ENCODE measurements at places on chromosomes 4 and X. TPM values are rescaled to one million over a fixed set of nuclear protein-coding genes. Genes with fewer than 3 reads are reported as not detected.

FHDC1 gene
- 0.88 TPM for total RNA-seq

DNA sequence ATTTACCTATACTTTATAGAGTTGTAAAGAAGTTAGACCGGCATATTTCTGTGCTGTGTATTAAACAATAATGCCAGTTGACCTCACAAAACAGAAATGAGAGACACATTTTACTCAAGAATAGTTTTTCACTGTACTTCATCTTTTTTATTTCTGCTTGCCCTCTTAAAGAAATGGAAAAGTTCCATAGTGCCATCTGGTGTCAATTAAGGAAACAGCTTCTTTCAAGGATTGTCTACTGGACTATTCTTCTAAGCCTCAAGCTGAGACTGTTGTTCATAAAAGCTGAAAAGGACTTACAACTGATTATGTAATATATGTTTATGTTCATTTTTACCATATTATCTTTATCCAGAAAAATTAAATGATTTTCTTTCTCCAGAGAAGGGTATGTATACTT, 1523.7 kb downstream of the ARAP2 start:
- no peaks in the 10 kb centered on the region for H3K27me3 ChIP-seq
- no peak overlapping the region for H3K27ac ChIP-seq
- H3K4me3 ChIP-seq: no peak overlapping the region
- no peak for DNase-seq

GRCh38 chrX:25022499-25023325, 6.9 kb upstream of the ARX start:
- H3K4me1 ChIP-seq: no peaks in the 10 kb centered on the region
- no peaks in the 10 kb centered on the region for H3K27me3 ChIP-seq
- no peak for DNase-seq

DNA sequence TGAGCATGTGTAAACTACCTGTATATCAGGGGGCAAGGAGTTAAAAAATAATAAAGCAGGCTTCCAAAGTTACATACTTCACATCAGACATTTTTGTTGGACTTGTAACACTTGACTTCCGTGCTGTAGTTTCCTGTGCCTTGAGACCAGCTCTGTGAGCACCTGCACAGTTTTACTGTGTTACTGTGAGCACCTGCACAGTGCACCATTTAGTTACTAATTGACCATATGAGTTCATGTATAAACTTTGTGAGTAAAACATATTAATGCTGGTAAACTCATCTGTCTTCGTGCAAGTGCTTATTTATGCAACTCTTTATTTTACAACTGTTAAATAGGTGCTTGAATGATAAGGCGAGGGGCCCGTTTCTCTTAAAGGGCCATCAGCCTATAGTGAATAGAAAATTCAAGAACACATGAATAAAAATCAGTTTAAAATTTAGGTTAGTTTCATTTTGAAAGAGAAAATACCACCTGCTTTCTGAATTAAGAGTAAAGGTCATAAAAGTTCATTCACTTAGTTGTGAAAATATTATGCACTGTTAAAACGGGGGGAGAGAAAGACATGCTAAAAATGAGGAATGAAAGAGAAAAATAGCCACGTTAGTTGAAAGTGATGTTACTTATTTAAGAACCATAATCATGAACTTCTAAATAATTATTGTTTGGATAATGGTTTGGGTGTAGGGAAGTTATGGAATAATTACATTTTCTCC, 42.4 kb downstream of the USP9X start:
- no peaks in the 10 kb centered on the region for H3K27me3 ChIP-seq
- no peaks in the 10 kb centered on the region for H3K4me1 ChIP-seq
- no peak for DNase-seq
- H3K4me3 ChIP-seq: no peak overlapping the region

SSX4 gene
- total RNA-seq: not detected

- H3K4me1 ChIP-seq: no peaks in the 10 kb centered on the region
- DNase-seq: peak; percentile 73
- H3K27me3 ChIP-seq: no peaks in the 10 kb centered on the region
Measured at GRCh38 chrX:100410901-100411801, 1.1 kb upstream of the PCDH19 start.

- H3K36me3 ChIP-seq: peaks cover 2% of the 10 kb centered on the region
- H3K27ac ChIP-seq: no peak overlapping the region
- H3K4me1 ChIP-seq: peaks cover 2% of the 10 kb centered on the region
- H3K27me3 ChIP-seq: no peaks in the 10 kb centered on the region
- H3K4me3 ChIP-seq: no peak overlapping the region
Measured at GRCh38 chr4:88465653-88466192, 8.8 kb downstream of the HERC5 start.

DNA sequence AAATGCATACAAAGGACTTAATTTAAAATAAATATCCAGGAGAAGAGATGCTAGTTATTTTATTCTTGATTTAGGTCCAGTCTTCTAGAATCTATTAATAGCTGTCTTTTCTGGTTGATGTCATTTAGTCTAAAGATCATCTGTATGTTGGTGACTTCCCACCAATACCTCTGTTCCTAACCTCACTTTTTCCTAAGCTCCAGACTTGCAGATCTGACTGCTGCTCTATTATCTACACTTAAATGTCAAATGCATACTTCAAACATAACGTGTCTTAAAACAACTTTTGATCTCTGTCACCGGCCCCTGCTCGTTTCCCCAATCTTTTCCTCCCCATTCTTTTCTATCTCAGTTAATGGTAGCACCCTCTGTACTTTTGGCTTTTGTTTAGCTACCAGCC, 133.3 kb downstream of the STIM2 start:
- DNase-seq: no peak
- no peak overlapping the region for H3K4me3 ChIP-seq
- no peaks in the 10 kb centered on the region for H3K36me3 ChIP-seq
- H3K27me3 ChIP-seq: no peaks in the 10 kb centered on the region

DNA sequence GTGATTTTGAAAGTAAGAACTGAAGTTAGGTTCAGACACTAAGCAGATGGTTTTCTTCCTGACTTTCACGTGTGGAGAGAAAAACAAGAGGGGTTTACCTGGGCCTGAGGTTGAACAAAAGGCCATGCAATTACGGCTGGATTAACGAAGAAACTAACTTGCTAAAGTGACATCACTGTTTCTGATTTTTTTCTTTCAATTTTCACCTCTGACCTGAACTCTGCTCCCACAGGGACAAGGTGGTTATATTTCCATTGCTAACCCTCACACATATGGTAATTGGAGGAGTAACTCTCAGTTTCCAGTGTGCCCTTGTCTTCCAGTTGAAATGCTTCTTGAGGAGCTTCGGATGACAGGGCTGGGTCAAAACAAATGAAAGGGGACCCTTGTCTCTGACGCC, 38.0 kb downstream of the MSN start:
- peaks cover 2% of the 10 kb centered on the region for H3K36me3 ChIP-seq
- H3K27me3 ChIP-seq: no peaks in the 10 kb centered on the region
- DNase-seq: no peak
- H3K4me1 ChIP-seq: peaks cover 2% of the 10 kb centered on the region

OR13H1 gene
- total RNA-seq: not detected

DNA sequence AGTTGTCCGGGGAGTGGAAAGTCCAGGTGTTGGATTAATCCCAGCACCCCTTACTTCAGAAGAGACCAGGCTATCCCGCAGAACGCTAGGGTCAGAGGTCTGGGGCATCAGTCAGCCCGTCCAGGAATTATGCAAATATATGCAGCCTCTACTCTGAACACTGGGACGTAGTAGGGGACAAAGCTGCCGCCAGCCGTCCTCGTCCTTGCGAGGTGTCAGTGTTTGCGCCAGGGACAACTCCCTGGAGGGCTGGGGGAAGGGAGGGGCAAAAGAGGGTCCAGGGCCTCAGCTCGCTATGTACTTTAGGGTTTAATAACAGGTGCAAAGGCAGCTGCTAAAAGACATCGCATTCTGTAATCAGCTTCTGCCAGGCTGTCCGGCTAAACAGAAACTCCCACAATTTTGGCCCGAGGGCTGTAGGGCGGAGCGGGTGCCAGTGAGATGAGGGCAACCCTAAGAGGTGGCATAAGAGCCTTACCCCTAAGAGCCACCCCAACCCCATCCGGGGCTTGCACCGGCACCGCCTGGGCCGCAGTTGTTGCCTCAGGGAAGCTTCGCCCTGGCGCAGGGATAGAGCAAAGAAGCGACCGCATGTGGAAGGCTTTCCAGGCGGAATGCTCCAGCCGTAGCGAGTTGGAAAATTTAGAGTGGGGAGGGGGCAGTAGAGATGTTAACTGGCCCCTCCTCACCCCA, 8.4 kb downstream of the HAND2 start:
- H3K27ac ChIP-seq: peak overlapping the region; percentile 78
- peak overlapping the region; percentile 27 for H3K4me3 ChIP-seq
- no peaks in the 10 kb centered on the region for H3K4me1 ChIP-seq
- DNase-seq: peak; percentile 77
- no peaks in the 10 kb centered on the region for H3K27me3 ChIP-seq
- H3K36me3 ChIP-seq: no peaks in the 10 kb centered on the region

GPR119 gene
- total RNA-seq: not detected

ARMCX4 gene
- total RNA-seq: 18.9 TPM

GRCh38 chrX:3307881-3308280, 38.6 kb downstream of the MXRA5 start:
- H3K36me3 ChIP-seq: no peaks in the 10 kb centered on the region
- H3K27ac ChIP-seq: no peak overlapping the region
- no peaks in the 10 kb centered on the region for H3K27me3 ChIP-seq

GRCh38 chrX:150527108-150527507, 41.3 kb upstream of the MTM1 start:
- no peaks in the 10 kb centered on the region for H3K36me3 ChIP-seq
- DNase-seq: no peak
- no peak overlapping the region for H3K27ac ChIP-seq

DNA sequence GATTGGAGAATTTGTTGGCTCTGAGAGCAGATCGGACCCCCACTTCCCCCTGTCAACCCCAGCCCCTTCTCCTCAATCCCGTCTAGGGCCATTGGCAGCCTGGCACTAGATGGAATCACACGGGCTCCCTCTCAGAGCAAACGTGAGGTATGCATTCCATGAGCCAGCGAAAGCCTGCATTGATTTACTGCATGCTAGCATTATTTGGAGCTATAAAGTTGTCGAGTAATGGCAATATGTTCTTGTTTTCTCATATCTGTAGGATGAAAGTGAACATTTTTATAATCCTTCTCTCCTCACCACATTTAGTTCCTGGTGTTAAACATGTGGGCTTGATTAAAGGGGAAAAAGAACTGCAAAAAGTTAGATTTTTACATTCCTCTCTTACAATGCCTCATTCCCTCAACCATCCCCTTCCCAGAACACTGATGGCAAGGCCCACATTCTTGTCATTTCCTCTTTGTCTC, 159.2 kb downstream of the SPRY1 start:
- no peak for DNase-seq
- no peaks in the 10 kb centered on the region for H3K36me3 ChIP-seq
- peak overlapping the region; percentile 97 for H3K27ac ChIP-seq

ZFYVE28 gene
- 25.9 TPM for total RNA-seq

CYLC1 gene
- total RNA-seq: not detected

GRCh38 chr4:139131209-139131870, 45.7 kb downstream of the ELF2 start:
- H3K36me3 ChIP-seq: no peaks in the 10 kb centered on the region
- H3K27me3 ChIP-seq: no peaks in the 10 kb centered on the region
- no peak overlapping the region for H3K4me3 ChIP-seq
- no peaks in the 10 kb centered on the region for H3K4me1 ChIP-seq
- H3K27ac ChIP-seq: no peak overlapping the region
- no peak for DNase-seq

GRCh38 chr4:169410839-169411770, 140.3 kb upstream of the SH3RF1 start:
- H3K27me3 ChIP-seq: no peaks in the 10 kb centered on the region
- DNase-seq: no peak
- no peaks in the 10 kb centered on the region for H3K36me3 ChIP-seq
- H3K4me3 ChIP-seq: no peak overlapping the region
- H3K27ac ChIP-seq: no peak overlapping the region

UGT2B11 gene
- not detected for total RNA-seq

CRMP1 gene
- 2.0 TPM for total RNA-seq

TKTL2 gene
- not detected for total RNA-seq

SHROOM2 gene
- total RNA-seq: 2.1 TPM

DNA sequence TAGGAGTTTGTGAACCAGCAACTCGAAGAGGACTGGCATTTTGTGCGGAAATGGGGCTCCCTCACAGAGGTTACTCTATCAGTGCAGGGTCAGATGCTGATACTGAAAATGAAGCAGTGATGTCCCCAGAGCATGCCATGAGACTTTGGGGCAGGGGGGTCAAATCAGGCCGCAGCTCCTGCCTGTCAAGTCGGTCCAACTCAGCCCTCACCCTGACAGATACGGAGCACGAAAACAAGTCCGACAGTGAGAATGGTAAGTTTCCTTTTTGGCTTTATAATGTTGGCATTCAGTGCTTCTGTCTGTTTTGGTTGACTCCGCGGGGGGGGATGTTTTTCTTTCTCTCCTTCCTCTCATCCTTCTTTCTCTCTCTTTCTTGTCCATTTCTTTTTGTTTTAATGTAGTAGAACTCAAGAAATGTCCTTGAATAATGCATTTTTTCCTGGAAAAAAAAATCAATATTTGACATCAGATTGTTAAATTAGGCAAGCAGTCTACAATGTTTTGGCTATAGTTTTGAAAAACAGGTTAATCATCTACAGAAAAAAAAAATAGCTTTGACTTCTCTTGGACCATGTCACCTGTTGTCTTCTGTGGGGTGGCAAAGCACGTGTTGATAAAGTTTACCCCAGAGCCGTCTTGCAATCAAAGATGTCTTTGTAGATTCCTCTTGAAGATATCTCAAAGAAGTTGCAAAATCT, 103.6 kb downstream of the TENM3 start:
- no peak overlapping the region for H3K4me3 ChIP-seq
- no peaks in the 10 kb centered on the region for H3K4me1 ChIP-seq
- H3K27me3 ChIP-seq: no peaks in the 10 kb centered on the region
- H3K36me3 ChIP-seq: no peaks in the 10 kb centered on the region

DNA sequence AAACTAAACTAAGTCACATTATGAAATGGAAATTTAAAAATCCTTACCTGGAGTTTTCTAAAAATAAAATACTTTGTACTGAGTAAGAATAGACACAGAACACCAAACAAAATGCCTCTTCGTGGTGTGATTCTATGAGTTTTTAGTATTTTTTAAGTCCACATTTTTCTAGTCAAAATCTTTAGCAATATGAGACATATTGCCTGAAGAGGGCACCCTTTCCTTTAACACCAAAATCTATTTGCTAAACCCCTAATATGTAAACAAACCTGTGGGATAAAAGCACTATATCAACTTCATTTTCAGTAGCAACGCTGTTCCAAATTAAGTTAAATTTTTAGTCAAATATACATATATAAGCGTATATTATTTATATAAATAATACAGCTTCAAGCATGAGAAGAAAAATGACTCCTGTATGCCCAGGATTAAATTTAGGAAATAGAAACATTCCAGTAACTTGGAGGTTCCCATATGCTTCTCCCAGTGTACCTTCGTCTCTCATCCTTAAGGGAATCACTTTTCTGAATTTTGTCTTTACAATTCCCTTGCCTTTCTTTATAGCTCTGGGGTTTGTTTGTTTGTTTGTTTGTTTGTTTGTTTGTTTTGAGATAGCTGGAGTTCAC, 23.0 kb upstream of the PGM2 start:
- H3K4me1 ChIP-seq: no peaks in the 10 kb centered on the region
- no peak for DNase-seq
- no peak overlapping the region for H3K27ac ChIP-seq
- no peak overlapping the region for H3K4me3 ChIP-seq

- H3K36me3 ChIP-seq: no peaks in the 10 kb centered on the region
- no peak overlapping the region for H3K27ac ChIP-seq
- H3K27me3 ChIP-seq: no peaks in the 10 kb centered on the region
- no peak for DNase-seq
- H3K4me1 ChIP-seq: no peaks in the 10 kb centered on the region
Measured at GRCh38 chr4:14607578-14607977, 394.7 kb upstream of the CPEB2 start.
